ENCODE measurements at places on chromosomes 1 and 21.
A peak's percentile ranks its signal among the peaks of the same experiment; 100 is the strongest.

- no peak for DNase-seq
Observed at GRCh38 chr1:232621050-232621449, 8.9 kb downstream of the SIPA1L2 start.

- no peak for DNase-seq
Observed at GRCh38 chr1:22971161-22971560, 1.5 kb downstream of the LACTBL1 start.

DNA sequence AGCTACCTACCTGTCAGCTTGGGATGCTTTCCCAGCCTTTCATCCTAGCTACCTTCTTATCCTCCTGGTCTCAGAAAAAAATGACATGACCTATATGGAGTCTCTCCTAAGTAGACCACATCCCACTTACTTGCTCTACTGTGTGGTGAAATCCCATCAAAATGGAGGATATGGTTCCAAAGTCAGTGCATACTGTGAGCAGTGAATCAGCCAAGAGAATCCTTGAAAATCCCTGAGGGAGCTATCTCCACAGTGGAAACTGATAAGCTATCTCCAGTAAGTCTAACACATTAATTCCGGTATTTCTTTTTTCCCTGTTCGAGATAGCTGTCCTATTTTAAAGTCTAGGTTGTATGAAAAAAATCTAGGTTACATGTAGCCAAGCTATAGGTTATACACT, 189.7 kb downstream of the FGGY start:
- DNase-seq = peak; percentile 26

DNA sequence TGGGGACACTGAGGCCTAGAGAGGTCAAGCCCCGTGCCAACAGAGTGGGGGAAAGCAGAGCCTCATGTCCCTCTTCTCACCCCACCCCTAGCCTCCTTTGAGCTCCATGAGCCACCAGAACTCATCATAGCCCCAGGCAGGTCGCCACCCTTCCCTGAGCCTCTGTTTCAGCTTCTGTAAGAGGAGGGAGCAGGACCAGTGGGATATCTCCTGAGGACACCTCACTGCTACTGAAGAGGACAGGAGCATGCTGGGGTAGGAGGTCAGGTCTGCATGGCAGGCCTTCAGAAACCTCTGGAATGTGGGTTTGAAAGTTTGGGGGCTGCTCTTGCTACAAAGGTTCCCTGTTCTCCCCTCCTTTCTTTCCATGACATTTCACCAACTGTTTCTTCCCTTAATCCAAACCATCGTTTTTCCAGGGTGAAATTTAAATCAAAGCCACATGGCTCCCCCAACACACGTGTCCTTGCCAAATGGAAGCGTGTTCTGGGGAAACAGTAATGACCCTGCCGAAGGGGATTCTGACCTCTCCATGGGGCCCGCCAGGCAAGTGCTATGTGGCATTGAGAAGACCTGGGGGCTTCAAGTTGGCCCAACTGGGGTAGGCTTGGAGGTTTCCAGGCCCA, 88.1 kb upstream of the RUNX3 start:
- DNase-seq = peak; percentile 50

DNA sequence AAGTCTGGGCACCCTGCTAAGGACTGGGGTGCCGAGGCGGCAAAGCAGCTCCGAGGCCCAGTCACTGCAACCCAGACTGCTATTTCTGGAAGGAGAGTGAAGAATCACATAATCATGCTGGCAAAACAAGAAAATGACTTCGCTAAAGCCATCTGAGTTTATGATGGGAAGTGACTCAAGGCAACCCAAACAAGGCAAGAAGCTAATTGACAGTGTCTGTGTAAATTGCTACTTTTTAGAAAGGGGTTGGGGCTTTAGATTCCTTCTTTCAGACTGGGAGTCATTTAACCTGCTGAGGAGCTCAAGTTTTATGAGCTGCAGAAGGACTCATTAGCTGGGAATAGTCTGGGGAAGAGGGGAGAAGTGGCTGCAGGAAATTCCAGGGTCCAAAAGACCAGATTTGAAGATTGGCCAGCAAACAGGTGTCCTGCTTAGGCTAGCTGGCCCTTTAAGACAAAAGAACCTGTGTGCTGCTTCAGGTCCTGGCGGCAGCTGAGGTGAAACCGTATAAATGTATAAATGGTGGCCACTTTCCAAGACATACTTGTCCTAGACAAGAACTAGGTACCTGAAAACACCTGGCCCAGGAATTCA, 28.1 kb downstream of the TSHB start:
- peak; percentile 17 for DNase-seq

GRCh38 chr1:64476251-64476952, 6.5 kb downstream of the CACHD1 start:
- peak; percentile 89 for DNase-seq

DNA sequence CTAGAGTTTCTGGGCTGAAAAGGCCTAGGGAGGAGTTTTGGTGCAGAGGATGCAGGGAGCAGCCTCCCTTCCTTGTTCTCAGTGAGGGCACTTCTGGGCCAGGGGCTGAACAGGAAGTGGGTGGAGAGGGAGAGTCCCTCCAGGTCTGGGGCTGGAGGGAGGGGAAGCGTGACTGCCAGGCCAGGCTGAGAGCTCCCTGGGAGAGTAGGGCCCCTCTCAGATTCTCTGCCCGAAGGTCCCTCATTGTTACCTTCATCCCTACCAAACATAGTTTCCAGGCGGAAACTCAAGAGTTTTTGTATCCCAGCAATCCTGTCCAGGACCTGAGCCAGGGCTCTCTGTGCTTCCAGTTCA, 36.8 kb downstream of the CITED4 start:
- no peak for DNase-seq

GRCh38 chr21:46122237-46122671, 24.3 kb downstream of the COL6A2 start:
- DNase-seq = peak; percentile 51

- no peak for DNase-seq
Observed at GRCh38 chr1:208209896-208210589, 34.1 kb downstream of the PLXNA2 start.

GRCh38 chr21:34648739-34649297, 20.0 kb upstream of the CLIC6 start:
- no peak for DNase-seq

GRCh38 chr1:5416518-5416917, 575.7 kb downstream of the NPHP4 start:
- no peak for DNase-seq

GRCh38 chr1:214637722-214638458, 34.9 kb downstream of the CENPF start:
- DNase-seq = peak; percentile 56

DNA sequence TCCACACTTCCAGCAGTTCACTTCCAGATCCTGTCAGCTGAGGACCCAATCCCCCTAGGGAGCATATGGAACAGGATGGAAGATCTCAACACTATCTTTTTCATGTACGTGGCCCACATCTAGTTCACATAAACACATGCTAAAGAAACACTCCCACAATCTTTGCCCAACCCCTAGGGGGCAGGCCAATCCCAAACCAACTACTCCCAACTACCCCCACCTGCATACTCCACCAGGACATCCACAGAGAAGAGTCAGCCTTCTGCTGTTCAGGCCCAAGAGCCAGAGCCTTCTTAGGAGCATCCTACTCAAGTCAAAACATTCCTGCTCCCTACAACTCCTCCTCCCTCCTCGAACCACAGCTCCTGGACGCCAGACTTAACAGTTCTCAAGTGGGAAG, 5.6 kb upstream of the SLC5A9 start:
- no peak for DNase-seq

GRCh38 chr21:35641271-35642016, 418.9 kb downstream of the SETD4 start:
- DNase-seq = peak; percentile 88

DNA sequence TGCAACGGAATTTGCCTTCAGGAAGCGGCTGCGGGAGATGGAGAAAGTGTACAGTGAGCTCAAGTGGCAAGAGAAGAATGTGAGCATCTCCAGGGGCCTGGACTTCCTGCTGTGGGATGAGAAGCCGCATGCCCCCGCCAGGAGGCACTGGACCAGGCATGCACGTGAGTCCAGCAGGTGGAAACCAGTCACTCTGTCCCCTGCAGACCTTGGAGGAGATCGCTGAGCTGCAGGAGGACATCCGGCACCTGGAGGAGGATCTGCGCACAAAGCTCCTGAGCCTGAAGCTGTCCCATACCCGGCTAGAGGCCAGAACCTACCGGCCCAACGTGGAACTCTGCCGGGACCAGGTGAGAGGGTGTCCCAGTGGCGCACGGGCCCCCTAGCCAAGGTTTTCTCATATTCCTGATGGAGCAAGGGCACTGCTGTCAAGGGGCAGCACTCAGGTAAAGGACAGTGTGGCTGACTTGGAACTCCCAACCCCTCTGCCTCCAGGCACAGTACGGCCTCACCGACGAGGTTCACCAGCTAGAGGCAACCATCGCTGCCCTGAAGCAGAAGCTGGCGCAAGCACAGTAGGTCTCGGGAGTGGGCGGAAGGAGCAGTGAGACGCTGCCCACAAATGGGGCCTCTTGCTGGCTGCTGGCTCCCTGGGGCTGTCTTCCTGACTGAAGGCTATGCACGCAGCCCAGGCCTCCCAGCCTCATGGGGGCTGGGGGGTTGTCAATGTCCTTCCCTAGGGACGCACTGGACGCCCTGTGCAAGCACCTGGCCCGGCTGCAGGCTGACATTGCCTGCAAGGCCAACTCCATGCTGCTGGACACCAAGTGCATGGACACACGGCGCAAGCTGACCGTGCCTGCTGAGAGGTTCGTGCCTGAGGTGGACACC, 1.2 kb upstream of the ADPRS start:
- DNase-seq = no peak

Data from fibroblast of skin of right quadriceps (primary cell).